T47D (cell line): ENCODE measurements at places on chromosomes 6 and 20.

GRCh38 chr20:57676589-57677583, 32.9 kb downstream of the PMEPA1 start:
- DNase-seq = no peak

DNA sequence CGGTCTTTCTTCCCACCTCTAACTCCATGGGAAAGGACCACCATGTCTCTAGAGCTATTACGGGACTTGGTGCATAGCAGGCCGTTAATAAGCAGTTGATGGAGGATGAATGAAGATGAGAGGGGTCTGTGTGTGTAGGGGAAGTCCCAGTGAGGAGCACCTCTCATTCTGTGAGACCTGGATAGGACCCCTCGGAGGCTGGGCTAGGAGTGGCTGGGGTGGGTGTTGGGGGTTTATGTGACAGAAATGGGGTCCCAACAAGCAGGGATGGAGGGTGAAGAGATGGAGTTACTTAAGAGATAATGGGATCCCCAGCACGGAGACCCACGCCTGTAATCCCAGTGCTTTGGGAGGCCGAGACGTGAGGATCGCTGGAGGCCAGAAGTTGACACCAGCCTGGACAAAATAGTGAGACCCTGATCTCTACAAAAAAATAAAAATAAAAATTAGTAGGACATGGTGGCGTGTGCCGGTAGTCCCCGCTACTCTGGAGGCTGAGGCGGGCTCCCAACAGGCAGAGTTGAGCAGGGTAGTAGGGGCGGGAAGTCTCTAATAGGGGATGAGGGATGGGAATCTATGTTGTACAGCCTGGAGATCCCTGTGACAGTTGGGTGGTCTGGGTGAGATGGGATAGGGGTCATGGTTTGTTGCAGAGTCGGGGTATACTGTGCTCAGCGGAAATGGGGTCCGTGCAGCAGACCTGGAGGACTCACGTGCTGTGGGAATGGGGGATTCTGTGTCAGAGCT, 677 bp upstream of the ZNF341 start:
- no peak for DNase-seq

DNA sequence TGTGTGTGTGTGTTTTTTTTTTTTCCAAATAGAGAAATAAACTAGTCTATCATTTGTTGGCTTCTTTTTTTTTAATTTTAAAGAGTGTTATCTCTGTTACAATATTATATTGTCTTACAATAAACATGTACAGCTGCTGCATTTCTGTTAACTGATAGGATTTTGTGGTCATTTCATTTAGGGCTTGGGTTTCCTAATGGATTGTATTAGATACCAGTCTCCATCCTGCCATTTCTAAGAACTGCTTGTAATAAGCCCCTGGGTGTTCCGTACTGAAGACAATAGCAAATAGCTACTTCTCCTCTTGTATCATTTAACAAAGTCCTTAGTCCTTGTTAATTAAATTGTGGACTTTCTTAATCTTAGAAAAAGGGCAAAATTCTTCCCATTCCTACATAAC, 45.7 kb downstream of the SOBP start:
- DNase-seq = no peak

DNA sequence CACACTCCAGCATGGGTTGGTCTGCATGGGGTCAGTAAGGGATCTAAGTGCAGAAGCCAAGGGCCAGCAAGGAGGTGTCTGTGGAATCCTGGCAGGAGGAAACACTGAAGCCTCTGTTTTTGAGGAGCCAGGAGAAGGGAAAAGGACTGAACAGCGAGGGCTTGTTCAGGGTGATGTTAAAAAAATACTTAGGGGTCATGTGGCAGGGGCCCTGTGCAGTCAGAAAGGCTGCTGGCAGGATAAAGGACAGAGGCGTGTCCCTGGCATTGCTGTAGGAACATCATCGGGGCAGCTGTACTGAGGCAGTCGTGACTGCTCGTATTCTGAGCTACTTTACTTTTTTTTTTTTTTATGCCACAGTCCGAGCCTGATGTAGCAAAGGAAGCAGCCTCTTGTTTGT, 127.1 kb upstream of the ZFP64 start:
- no peak for DNase-seq

DNA sequence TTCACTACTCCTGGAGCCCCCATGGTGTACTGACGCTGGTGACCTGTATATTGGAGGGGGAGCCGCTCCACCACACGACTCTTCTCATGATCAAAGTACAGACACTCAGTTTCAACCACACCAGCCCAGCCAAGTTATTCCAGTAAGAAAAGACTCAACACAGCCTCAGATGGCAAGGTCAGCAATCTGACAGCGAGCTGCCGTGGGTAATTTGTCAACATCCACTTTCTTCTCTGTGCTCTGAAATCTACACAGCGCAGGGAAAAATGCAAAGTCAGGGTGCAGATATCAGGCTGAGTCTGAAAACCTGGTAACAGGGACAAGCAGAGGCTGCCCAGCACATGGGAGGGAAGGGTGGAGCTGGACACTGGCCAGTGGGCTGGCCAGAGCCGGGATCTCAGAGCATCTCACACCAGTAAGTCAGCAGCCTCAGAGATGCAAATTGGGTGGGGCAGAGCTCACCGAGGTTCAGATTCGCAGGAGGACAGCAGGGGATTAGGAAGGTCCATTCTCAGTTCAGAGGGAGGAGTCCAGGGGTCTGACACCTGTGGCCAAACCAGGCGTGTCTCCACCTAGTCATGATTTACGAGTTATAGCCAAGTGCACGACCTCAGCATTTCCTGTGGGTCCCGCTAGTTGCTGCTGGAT, 44.5 kb upstream of the RPS6KA2 start:
- no peak for DNase-seq

- DNase-seq = no peak
Measured at GRCh38 chr6:39322306-39322850, at the start of gene KCNK16. Gene KCNK16 (minus strand): TSS chr6:39322702. CDS start chr6:39322540, 162 bp downstream.
